ENCODE measurements at places on chromosomes 7 and 10.

- peak; percentile 62 for DNase-seq
These were observed at the start of gene MACROH2A2 for GRCh38 chr10:70052462-70053217. MACROH2A2 (plus strand) TSS chr10:70052846; CDS start chr10:70075659, 22,813 bp downstream.

DNA sequence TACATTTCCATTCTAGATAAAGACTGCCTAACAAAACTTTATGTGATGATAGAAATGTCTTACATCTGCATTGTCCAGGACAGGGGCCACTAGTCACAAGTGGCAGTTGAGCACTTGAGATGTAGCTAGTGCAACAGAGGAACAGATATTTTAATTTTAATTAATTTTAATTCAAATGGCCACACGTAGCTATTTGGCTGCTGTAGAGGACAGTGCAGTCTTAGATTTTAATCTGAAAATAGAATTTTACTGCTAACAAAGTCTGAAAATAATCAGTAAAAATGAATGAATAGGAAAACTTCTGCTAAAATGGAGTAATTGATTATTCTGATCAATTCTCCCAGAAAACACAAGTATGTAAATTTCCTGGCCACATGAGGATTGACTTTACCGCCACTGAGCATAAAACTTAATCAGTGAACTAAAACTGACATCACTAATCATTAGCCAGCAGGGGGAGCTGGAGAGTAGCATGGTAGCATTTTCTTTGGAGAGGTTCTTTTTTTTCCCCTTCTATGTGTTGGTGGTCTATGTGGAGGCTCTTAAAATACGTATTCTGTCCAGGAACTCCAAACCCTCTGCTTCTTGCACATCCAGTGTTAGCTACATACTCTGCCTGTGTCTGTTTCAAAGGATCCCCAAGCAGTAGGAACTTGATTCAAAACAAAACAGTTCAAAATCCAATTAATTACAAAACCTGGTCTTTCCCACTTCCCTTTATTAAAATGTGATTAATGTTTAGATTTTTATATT, 52.1 kb downstream of the TSPAN12 start:
- peak; percentile 88 for DNase-seq

DNA sequence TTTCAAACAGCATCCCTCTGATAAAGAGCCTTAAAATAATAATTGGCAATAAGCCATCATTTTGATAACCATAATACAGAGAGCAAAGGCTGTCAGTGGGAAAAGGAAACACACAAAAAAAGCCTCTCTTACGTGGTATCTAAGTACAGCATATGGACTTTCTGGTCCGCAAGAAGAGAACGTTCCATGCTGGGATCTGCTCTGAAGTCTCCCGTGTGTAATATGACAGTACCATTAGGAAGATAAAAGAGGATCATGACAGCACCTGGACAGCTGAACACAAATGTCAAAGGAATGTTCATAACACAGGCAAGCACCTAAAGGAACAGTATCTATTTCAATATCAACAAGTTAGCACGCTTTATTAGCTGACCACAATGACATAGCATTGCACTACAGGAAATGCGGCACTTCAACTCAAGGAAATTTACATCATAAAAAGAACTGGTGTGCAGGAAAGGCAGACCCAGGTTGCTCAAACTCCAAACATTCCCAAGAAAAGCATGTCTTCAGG, 9.9 kb downstream of the DCLRE1A start:
- DNase-seq = peak; percentile 82

DNA sequence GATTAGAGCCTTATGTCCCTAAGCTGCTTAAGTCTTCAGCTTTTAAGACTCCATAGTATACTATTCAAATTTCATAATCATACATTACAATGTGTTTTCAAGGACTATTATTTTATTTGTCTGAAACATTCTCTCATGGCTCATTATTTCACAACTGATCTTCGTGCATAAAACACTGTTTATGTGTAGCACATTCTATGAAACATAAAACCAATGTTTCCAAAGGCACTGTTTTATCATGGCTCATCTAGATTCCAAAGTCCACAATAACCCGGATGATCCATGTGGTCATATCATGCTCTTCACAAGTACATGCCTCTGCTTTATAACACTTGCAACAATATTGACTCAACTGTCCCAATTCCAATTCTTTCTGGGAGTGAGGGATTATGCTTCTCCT, 806.1 kb downstream of the TNS3 start:
- peak; percentile 57 for DNase-seq

DNA sequence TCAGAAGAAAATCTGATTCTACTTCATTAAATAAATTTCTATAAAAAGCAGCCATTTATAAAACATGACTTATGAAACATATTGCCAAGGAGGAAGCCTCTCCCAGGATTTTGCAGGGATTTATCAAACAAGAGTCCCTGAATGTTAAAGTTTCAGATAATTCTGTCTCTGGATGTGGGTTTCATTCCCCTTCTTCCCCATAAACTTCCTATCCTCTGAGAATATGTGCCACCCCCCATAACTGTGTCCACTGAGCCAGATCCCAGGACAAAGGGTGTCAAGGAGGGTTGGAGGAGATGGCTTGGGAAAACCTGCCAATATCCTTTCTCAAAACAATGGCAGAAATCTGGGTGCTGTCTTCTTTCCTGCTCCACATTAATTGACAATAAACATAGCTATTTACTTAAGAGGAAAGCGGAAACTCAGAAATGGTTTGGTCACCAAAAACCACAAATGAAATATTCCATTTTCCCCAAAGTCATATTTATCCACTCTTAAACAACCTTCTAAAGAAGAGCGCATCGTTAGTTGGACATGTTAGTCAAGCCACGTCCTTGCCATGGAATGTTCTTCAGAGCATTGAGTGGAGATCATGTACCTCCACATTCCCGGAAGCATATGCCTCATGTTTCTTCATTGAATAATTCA, 54.3 kb upstream of the AKR1E2 start:
- no peak for DNase-seq
